ENCODE measurements at places on chromosomes 3 and 15.

- DNase-seq = no peak
Measured at GRCh38 chr3:155741101-155741500, 3.8 kb downstream of the PLCH1 start.

GRCh38 chr3:4426782-4427344 lies 40.2 kb downstream of the SUMF1 start:
- no peak for DNase-seq

DNA sequence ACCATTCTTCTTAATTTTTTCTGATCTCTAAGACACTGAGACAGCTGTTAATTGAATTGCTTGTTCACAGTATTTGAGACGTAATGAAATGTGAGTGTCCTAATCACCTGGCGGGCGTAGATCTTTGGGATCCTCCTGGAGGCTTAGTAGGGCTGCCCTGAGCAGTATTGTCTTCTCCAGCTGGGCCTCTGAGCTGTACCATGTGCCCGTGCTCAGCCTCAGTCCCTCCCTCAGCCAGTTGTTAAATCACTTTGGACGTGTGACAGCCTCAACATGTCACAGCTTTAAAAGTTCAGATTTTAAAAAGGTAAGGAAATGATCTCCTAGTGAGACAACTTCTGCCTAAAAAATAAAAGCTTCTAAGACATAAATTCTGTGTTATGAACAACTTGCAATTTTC lies 35.5 kb downstream of the IGF1R start:
- DNase-seq = no peak

DNA sequence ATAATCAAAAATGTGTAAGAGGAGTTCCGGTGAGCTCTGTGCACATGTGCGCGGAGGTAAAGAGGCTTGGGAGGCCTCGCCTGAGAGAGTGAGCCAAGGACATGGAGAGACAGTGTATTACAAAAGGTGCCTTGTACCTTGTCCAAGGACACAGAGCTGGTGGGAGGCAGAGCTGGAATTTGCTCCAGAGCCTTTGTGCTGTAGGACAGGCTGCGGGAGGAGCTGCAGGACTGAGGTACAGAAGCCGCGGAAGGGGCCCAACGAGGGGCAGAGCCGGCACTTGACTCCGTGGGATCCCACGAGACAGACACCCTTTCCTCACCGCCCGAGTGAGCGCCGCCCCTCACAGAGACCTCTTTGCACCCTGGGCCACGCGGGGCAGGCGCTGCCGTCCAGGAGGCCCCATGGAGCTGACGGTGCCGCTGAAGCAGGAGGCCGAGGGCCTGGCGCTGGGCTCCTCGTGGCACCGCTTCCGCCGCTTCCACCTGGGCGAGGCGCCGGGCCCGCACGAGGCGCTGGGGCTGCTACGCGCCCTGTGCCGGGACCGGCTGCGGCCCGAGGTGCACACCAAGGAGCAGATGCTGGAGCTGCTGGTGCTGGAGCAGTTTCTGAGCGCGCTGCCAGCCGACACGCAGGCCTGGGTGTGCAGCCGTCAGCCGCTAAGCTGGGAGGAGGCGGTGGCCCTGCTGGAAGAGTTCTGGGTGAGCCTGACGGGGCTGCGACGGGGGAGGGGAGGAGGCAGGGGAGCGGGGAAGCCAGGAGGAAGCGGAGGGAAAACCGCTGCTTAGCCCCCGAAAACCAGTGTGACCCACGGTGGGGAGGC lies 68.7 kb downstream of the SLTM start:
- no peak for DNase-seq

GRCh38 chr3:153628591-153628990 lies 466.6 kb downstream of the RAP2B start:
- no peak for DNase-seq

DNA sequence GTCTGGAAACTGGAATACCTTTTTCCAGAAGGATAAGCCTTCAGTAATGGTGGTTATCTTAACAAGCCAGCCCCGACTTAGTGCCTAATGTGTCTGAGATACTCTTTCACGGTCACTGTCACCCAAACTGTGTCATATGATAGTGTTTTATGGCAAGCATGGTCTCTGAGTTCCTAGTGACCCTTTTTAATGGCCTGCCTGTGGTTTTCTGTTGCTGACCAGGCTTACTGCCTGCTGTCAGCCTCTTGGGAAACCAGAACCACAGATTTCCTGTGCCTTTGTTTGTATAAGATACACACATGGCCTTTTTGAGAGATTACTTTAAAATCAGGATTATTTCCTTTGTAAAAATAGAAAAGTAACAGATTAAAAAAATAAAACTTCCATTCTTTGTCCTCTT lies 22.4 kb downstream of the HPS3 start:
- no peak for DNase-seq

GRCh38 chr3:108085370-108085769 lies 5.5 kb downstream of the CD47 start:
- no peak for DNase-seq

DNA sequence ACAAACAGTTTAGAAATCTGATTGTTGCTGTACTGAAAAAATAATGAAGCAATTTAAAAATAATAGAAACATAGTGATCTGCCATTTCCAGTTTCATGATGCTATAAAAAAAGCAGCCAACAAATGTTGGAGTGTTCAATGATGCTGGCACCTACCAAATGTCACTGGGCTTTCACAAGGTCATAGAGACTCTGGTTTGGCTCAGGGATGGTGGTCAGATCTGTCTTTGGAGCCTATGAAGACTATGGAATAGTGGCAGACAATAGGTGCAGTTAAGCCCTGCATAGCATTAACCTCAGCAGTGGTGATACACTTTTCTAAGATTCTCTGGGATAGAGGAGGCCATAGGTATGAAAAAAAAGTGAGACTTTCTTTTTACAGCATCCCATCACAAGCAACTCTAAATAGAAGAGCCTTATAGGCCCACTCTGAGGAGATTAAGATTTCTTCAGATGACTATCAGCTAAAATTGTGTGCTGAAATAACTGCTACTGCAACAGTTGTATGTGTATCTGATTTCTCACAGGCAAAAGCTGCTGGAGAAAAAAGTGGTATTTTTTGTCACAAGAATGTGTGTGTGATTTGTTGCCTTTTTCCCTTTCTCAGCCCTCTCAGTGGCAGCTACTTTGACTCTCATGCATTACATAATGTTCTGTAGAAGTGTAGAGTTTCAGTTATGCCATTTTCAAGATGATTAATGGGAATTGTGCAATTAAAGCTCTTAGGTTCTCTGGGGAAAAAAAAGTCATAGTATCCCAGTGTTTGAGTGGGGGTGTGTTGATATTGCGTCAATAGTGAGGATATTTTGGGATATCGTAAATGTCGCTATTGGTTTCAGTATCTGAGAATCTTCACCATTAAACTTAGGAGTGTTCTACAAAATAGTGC lies 137.4 kb downstream of the MBNL1 start:
- peak; percentile 82 for DNase-seq

DNA sequence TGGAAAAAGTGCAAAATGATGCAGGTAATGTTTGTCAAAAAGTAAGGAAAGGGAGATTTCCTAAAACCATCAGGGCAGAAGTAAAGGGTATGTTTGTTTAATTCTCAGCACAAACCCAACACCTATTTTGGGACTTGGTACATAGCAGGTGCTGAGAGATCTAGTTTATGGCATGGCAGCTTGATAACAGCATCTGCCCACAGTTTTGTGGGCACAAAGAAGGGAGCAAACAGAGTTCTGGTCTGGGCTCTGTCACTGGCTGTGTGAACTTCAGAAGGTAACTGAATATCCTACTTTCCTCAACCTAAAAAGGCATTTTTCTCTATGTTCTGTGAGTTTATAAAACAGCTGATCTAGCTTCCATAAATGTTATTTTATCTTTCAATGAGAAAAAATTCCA lies 141.6 kb downstream of the PLCH1 start:
- DNase-seq = no peak

DNA sequence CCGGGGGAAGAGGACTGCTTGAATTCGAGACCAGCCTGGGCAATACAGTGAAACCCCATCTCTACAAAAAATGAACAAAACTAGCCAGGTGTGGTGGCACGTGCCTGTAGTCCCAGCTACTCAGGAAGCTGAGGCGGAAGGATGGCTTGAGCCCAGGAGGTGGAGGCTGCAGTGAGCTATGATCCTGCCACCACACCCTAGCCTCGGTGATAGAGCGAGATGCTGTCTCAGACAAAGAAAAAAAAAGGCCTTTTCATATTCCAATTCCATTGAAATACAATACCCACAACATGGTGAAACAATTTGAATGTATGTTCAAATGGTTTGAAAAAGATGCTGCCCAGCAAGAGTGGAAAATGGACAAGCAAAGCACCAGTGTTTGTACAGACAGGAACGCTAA lies 61.8 kb upstream of the ZNF148 start:
- no peak for DNase-seq

- DNase-seq = no peak
Measured at GRCh38 chr3:62554264-62554799, 181.0 kb upstream of the FEZF2 start.

DNA sequence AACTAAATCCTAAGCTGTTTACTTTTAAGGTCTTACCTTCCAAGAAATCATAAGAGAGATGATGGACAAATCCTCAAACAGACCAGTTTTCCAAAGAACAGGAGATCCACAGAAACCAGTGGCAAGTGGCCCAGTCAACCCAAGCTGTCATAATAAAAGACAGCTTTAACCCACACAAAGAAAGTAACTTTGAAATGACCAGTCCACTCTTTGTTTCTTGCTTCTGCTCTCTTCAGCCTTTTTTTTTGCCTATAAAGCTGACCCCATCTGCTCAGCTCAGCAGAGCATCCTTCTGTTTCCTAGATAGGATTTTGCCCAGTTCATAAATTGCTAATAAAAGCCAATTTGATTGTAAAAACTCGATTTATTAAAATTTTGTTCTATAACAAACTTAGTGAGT lies 299.4 kb downstream of the OXSM start:
- DNase-seq = no peak

DNA sequence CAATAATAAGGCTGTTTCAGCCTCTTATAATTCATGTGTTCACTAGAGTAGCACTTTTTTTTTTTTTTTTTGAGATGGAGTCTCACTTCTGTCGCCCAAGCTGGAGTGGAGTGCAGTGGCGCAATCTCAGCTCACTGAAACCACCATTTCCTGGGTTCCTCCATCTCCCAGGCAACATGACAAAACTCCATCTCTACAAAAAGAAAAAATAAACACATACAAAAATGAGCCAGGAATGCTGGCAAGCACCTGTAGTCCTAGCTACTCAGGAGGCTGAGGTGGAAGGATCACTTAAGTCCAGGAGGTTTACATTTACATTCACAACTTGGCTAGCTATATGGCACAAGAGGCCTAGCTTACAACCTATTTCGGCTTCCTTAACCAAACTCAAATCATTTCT lies 6.8 kb downstream of the USP4 start:
- DNase-seq = no peak

DNA sequence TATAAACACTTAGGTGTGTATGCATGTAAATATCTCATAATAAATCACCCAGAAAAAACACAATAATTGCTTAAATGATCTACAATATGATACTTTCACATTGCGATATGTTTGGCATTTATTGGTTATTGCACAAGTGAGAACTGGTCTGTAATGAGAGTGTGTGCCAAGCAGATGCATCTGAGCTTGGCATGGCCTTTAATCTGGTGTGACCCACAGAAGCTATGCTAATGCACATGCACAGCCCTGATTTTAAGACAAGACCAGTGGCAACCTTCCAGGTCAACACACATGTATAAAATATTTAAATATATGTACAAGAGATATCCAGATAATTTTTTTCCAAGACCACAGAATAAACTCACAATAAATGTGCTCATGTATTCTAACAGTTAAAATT lies 42.7 kb downstream of the C2CD4A start:
- DNase-seq = no peak

DNA sequence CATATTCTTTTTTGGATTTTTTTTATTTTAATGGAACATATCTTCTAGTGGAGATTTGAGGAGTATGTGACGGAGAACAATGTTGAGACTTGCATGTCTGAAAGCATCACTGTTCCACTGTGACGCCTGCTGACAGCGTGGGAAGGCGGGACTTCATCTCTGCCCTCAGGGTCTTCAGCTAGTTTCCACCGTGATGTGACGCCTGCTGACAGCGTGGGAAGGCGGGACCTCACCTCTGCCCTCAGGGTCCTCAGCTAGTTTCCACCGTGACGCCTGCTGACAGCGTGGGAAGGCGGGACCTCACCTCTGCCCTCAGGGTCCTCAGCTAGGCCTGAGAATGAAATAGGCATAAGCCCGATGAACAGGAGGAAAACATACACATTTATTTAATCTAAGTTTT lies 70.7 kb downstream of the LMLN start:
- no peak for DNase-seq

- no peak for DNase-seq
Measured at GRCh38 chr15:90106522-90107117, 4.4 kb upstream of the IDH2 start.

DNA sequence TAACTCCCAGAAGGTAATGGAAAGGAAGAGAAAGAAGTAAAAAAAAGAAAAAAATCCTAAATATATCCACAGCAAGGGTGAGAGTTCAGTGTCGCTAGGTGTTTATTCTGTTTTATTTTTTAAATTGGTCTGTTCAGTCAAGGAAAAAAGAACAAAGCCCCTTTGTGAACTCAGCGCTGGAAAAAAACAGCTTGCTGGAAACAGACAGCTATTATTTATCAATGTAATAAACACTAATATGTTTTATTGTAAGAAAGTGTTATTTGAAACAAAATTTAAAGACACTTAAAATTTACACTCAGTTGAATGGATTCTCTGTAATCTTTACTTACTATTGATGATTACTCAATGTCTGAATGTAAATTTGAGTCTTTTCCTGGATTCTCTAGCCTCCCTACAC lies 32.3 kb upstream of the LEKR1 start:
- no peak for DNase-seq

GRCh38 chr3:149258298-149258697 lies 36.7 kb upstream of the CP start:
- no peak for DNase-seq

DNA sequence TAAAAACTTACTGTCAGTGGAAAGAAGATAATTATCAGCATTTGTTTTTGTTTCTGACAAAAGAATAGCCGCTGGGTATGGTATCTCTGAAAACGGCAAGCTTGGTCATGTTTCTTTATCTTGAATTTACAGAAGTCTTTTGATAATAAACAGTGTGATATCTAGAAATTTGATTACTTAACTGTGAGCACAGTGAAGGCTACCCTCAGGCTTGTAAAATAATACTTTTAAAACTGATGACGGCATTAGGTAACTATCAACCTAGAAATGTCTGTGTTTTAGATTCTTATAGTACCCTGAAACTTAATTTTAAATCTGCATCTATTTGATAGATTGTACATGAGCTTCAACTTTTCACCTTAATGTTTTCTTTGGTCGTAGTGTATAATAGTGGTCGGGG lies 43.4 kb downstream of the NSUN3 start:
- no peak for DNase-seq
